ENCODE measurements at places on chromosomes 12 and 14.

GRCh38 chr12:124868252-124869058, 4.8 kb upstream of the SCARB1 start:
- no peak for DNase-seq

GRCh38 chr14:99698236-99698635, 14.1 kb downstream of the CYP46A1 start:
- no peak for DNase-seq

DNA sequence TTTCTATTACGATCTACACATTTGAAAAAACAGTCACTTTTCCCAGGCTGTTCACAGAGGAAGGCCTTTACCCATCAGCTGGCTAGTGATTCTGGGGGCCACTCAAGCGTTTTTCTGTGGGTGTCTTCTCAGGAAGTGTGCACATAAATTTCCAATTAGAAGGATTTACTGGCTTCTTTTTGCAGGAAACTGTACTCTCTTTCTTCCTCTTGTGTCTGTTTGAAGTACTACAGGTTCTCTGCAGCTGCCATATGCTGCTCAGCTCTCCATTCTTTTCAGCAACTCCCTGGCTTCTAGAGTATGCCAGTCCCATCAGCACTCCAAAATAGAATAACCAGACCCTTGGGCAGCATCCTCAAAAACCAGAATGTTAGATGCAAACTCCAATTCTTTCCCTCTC, 110.4 kb upstream of the NAV3 start:
- DNase-seq: no peak

- no peak for DNase-seq
These were observed 157.4 kb downstream of the DHRS2 start for GRCh38 chr14:23793532-23793931.

DNA sequence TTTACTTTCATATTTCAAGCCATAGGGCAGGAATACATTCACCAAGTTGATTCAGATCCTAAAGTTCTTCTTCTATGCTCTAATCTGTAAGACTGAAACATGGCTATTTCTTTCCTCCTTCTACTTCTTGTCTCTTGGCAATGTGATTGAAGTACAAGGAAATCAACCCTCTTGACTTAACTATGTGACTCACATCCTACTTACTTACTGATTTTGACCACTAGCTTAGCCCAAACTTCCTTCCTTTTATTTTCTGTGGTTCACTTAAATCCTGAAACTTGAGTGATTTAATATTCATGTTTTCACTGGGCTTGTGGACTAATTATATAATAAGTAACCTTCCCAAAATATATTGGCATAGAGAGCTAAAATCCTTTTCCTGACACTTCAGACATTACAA, 111.2 kb upstream of the NOVA1 start:
- no peak for DNase-seq

- no peak for DNase-seq
These were observed 4.1 kb downstream of the CKB start for GRCh38 chr14:103518422-103519042.

DNA sequence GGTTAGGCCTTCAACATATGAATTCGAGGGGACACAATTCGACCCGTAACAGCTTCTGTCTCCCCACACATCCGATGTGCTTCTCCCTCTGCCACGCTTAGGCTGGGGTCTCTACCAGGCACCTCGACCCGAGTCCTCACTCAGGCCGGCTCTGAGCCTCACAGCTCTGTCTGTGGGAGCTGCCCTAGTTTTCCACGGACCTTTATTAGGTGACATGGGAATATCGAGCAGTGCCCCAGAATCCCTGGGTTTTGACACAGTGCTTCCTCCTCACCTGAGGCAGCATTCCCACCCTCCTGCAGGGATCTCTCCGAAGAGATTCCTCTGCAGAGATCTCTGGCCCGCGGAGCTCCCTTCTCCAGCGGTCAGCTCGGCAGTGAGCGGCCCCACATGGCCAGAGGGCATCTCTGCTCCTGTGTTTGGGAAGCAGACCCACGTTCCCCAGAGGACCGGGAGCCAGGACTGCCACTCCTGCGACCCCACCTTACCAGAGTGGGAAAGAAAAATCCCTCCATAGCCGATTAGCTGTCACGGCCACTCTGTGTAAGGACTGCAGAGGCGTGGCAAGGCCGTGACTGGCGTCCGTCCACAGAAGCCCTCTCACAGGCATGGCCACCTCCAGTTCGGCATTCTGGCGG, 21.2 kb downstream of the ZBTB42 start:
- no peak for DNase-seq

DNA sequence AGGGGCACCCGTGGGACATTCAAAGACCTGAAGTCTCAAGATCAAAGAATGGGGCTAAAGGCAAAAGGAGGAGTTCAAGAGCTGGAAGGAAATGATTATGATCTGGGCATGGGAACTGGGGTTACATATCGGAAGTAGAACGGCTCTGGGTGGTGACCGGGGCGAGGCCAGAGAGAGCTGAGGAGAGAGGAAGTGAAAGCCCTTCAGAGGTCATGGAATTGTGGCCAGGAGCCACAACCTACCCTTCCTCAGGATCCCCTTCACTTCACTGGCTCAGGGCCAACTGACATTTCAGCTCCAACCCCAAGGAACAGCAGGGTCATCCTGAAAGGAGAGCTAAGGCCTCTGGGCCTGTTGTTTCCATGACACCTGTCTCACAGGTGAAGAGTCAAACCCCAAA, 57.8 kb downstream of the GALNT16 start:
- no peak for DNase-seq

DNA sequence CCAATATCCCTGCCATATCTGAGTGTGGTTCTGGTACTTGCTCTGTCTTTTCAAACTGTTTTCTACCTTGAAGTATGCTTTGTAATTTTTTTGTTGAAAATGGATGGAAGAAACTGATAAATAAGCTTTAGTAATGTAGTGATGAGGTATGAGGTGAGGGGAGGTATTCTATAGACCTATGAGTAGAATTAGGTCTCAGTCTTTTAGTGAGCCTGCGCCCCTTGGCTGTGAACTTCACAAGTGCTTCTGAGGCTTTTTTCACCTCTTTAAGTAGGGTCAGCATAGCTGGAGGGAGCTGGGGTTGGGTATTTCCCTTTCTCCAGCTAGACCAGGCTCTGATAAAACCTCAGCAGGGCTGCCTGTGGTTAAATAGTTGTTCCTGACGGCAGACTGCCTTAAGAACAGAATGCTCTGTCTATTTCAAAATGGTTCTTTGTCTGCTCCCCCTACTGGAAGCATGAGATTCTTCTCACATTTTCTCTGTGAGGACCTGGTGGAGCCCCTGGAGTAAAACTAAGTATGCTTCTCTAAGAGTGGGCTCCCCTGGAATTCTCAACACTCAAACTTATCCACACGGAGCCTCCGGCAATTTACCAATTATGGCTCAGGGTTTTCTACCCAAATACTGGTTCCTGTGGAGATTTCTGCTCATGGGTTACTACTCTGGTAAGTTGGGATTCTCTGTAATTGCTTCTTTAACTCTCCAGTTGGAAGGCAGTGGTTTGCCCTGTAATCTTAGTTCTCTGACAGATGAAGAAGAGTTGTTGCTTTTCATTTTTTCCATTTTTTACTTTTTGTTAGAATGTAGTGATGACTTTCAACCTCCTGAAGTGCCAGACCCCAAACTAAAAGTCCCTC, 13.1 kb downstream of the KRT5 start:
- peak; percentile 10 for DNase-seq

DNA sequence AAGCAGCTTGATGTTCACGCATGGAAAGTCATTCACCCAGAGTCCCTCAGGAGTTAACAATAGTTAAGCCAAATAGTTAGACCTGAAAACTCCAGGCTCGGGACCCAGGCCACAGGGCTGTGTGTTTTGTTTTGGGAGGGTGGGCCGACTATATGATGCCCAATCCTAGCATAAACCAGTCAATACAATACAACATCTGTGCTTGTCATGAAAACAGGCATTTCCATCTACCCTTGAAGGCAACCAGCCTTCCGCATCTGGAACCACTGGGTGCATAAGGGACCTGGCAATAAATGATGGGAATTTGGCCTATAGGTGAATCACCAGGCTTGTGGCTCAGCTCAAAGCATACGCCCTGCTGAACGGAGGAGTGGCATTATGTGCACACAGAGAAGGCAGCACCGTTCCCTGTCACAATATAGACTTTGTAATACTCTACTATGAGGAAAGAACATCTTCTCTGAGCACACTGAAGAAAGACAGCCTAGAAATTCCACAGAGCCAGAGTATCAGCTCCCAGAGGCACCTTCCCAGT, 91.0 kb upstream of the FOXN3 start:
- DNase-seq: no peak

DNA sequence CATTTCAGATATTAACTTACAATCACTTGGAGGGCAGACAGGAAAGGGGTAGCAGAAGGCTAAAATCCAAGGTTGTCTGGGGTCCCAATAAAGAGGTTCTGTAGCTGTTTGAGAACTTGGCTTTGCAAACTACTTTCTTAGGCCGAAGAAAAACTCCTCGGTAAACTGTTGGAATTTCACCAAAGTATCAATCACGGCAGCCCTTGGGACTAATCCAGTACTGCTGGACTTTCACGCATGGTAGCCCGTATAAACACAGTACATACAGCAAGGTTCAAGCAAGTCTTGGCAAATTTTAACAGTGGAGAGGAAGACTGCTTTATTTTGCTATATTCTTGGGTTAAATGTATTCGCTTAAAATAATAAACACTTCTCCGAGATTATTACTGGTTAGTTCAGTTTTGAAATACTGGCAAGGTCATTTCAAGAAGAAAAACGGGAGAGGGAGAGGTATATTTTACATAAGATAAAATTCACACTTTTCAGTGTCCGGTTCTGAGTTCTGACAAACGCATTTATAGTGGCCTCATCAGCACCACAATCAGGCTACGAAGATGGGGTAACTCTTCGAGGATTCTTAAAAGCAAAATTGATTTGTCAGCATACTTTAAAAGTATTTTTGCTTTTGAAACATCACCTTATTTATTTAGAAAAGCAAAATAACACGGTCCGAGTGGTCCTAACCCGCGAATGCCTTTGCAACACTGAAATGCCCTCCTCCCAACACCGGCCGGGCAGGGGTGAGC, 1.3 kb downstream of the SETD3 start:
- DNase-seq: no peak

DNA sequence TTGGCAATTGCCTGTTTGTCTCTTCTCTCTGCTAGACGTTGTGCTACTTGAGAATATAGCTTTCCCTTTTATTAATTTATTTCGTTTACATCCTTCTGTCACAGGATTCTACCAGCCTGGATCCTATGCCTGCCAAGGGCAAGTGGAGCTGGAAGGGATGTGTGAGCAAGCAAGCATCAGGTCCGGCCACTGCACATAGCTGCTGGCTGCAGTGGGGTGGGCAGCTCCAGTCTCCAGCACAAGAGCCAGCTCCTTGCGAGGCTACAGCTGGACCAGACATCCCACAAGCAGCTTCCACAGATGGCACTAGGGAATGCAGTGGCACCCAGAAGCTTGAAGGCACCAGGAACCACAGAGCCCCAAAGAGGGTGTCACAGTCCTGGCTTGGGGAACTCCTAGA, 225.0 kb downstream of the KCNC2 start:
- DNase-seq: no peak

DNA sequence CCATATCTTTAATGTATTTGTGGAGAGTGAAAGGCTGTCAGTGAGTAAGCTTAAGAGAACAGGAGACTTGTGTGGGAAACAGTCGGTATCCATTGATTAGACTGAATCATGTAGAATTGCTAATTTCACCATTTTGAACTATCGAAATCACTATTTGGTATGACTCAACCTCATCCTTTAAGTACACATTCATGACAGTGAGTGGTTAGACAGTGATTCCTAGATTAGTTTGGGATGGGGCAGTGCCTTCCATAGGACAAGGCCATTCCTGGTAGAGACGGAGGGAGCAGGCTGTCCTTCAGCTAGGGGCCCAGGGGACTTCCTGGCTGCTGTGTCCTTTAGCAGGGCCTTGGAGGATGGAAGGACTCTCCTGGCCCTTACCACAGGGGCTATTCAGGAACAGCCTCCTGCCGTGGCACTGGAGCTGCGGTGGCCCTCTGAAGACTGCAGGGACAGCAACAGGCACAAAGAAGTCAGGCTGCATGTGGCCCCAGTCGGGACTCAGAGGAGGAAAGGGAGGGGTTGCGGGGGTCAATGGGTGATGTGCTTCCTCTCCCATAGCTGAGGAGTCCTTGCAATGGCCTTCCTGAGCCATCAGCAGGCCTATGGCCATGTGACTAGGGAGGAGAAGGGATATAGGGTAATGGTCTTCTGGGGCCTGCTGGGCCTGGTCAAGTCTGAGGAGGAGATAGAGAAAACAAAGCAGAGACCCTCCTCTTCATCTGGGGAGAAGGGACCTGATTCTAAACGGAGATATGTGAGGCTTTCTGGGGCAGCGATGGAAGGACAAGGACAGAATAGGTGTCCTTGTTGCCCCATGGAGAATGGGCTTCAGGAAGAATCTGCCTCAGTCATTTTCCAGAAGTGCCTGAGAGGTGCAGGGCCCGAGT, 11.2 kb downstream of the SERPINA1 start:
- DNase-seq: no peak

- DNase-seq: no peak
These were observed 38.9 kb downstream of the PPP4R4 start for GRCh38 chr14:94213021-94213420.

DNA sequence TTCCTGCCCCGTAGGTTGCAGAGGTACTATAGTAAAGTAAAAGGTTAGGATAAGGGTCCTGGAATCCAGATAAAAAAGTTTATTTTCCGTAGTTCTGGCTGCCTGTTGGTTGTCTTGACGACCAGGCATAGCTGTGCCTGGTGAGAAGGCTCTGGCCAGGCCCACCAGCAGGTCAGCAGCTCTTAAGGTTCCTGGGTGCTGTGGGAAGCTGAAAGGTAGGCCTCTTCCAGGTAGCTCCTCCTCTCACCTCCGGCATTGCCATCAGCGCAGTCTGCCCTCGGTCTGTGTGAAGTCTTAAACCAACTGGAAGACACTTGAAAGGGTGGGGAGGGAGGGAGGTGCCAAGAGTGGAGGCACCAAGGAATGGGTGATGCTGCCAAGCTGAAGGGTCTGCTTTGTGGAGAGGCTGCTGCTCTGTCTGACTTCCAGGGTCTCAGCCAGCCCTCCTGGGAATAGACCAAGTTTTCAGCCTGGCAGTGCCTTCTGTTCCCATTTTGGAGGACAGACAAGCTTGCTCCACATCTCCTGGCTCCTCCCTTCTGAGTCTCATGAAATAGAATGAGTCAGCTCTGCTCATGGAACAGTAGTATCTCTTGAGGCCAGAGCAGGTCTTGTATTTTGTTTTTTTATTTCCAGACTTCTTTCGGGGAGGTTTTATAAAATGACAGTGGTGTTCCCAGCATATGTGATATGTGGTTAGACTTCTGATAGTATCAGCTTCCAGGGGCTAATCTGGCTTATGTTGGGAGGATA, 5.2 kb upstream of the ACADS start:
- peak; percentile 35 for DNase-seq

DNA sequence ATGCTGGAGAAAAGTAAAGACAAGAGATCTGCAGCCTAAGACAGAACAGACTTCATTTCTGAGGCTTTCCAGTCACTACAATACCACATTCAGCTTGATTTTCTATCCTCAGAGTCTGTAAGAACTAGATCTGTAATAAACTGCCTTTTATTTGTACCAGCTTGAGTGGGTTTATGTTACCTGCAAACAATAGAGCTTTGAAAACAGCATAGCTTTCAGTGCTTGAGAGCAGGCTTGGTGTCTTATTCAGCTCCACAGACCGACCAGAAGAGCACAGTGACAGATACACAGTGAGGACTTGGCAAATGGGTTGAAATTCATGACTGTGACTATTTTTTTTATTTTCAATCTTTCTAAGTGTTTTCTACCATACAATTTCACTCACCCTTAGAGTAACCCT, 207.8 kb upstream of the OTX2 start:
- DNase-seq: no peak
